ENCODE measurements at places on chromosomes 12 and 14. TPM values are rescaled to one million over a fixed set of nuclear protein-coding genes. Genes with fewer than 3 reads are reported as not detected.

SDR9C7 gene
- 7.1 TPM for total RNA-seq

SLC6A12 gene
- 0.10 TPM for total RNA-seq

PPP2R5E gene
- total RNA-seq = 19.9 TPM

COX8C gene
- not detected for total RNA-seq

IL22 gene
- not detected for total RNA-seq

WNT1 gene
- not detected for total RNA-seq

NOVA1 gene
- total RNA-seq = 11.5 TPM

GPRC5D gene
- 10.1 TPM for total RNA-seq

DNA sequence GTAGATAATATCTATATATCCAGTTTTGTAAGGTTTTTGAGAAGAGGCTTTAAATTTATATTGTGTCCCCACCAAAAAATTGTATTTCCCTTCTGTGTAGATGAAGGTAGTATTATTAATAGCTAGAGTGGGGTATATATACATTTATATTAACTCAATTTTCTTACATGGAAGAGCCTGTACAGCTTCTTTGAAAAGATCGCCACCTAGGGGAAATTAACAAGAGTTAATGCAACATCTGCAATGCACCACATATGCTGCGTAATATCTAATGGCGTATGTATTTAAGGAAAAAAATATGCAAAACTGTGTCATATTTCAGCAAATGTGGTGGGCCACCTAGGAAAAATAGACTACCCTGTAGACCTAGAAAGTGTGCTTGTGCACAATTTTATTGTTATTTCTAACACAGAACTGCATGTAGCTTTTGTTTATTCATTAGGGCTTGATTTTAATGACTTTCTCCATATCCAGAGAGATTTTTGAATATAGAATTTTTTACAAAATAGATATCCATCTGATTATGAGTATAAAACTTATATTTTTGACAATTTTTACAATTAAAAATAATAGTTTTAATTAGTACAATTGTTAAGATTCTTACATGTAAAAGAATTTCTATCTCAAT lies 14.0 kb downstream of the CCER1 start:
- DNase-seq = peak; percentile 60

- no peak for DNase-seq
These were observed 37.9 kb downstream of the PTPN21 start for GRCh38 chr14:88516861-88517357.

GRCh38 chr12:56632701-56633467 lies 2.8 kb upstream of the BAZ2A start:
- DNase-seq = no peak

- DNase-seq = no peak
These were observed 11.2 kb downstream of the DIO2 start for GRCh38 chr14:80200093-80200492.

DNA sequence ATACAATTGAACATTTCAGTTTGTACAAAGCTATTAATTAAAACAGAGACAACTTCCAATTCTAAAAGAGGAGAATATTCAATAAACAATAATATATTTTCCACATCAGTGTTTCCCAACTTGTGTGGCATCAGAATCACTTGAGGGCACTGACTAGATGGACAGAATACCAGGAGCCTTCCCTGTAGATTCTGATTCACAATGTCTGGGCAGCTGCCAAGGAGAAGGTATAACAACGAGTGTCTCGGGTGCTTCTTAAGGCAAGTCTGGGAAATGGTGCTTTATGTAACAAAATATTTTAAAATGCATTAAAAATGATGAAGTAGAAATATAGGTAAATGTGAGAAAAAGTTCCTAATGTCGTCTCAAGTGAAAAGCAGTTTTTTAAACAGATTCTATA lies 26.2 kb downstream of the GALC start:
- no peak for DNase-seq

DNA sequence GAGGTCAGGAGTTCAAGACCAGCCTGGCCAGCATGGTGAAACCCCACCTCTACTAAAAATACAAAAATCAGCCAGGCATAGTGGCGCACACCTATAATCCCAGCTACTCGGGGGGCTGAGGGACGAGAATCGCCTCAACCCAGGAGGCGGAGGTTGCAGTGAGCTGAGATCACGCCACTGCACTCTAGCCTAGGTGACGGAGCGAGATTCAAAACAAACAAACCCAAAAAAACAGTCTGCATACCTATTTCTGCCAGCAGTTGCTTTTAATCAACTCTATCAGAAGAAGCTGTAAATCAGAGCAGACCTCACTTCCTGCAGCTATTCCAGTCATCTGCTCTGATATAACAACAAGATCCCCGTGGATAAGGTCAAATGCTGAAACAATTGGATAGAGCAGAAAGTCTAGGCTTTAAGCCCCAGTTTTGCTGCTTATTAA lies 50.5 kb downstream of the LIMA1 start:
- DNase-seq = no peak

DNA sequence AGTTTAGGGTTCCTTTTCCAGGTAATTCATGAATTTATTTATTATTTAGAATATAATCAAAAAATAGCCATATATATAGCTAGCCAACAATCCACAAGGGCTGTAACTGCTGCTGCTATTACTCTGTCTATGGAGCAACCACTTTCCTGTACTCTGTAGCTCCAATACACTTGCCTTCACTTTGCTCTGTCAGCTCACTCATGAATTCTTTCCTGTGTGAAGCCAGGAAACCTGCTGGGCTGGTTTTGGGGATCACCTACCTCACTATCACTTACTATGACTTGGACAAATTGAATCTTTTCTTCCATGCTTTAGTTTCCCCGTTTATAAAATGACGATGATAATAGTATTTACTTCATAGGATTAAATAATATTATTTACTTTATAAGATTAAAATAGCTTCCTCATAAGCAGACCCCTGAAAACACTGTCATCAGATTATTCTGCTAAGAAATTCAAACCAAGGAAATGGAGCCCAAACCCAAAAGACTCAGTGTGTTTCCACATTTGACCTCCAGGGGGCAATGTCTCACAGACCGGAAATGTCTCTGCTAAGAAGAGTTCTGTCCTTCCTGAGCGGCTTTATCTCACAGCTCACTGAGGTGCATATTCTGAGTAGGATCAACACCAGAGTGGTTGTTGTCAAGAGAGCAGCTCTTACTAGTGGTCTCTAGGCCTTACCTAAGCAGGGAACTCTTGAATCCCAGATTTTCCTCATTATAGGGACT lies 457.1 kb downstream of the DAD1 start:
- no peak for DNase-seq

GRCh38 chr12:46152456-46152855 lies 116.4 kb downstream of the SLC38A1 start:
- peak; percentile 11 for DNase-seq

- DNase-seq = no peak
These were observed 73.7 kb downstream of the ESR2 start for GRCh38 chr14:64220466-64220865.

DNA sequence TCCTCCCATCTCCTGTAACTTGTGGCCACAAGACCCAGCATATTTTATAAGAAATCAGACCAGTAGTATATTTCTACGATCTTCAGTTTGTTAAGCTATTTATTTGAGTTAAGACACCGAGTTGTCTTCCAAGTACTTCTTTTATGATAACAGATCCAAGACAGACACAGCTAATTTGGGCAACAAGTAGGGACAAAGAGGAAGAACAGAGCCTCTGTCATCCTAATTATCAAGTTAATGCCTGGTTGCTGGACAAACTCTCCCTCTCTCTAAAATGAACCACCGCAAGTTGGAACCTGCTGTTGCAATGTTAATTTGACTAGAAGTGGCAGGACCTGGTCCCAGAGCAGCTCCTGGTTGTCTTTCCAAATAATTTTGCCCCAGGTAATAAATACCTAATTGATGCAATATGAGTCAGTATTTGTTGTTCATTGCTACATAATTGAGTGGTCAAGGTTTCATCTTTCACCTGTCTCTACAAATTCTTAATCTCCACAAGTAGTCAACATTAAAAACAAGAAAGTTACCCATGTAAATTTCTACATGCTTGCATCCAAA lies 323.7 kb downstream of the PAWR start:
- DNase-seq = no peak

- no peak for DNase-seq
These were observed 38.2 kb upstream of the ZNF641 start for GRCh38 chr12:48388938-48389337.

GRCh38 chr12:120854804-120855203 lies 49.4 kb downstream of the SPPL3 start:
- no peak for DNase-seq

DNA sequence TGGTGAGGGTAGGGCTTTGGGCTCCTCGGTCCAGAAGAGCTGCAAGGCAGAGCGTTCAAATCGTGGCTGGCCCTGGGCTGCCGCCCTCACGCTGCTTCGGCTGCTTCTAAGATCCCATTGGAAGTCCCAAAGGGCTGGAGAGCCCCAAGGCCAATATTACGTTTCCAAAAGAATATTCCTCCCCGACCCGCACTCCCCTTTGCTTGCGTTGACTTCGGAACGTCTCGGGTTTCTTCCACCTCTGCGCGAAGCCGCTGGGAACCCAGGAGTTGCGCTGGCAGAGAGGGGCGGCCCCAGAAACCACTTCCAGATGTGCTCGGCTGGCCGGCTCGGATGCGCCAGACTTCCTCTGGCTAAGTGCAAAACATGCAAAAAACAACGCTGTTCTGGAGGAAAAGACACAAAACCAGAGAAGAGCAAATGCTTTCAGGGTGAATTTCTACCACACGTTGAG lies at the start of gene GLT8D2:
TSS of gene GLT8D2 (minus strand) at position 285 of the 454 bp plus-strand sequence. CDS start 30,539 bp downstream, outside the sequence.
- peak; percentile 53 for DNase-seq

DNA sequence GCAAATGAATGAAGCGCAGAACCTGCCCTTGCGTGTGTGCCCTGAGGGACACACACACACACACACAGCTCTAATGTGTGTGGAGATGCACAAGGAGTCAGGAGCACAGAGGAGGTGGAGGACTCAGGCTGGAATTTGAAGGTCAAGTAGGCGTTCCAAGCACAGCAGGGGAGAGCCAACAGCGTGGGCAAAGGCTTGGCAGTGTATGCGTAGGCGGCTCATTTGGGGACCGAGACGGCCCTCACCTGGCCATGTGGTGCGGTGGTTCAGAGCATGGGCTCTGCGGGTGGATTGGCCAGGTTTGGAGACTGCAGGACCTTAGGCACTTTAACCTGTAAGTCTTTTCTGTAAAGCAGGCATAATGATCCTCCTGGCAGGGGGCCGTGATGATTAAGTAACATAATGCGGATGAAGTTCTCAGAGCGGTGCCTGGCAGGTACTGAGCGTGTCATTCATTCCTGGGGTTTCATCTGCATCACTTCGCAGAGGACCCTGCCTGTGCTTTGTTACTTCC lies 69.5 kb upstream of the SLC24A4 start:
- no peak for DNase-seq

GRCh38 chr14:39991041-39991440 lies 558.8 kb upstream of the FBXO33 start:
- DNase-seq = no peak

DNA sequence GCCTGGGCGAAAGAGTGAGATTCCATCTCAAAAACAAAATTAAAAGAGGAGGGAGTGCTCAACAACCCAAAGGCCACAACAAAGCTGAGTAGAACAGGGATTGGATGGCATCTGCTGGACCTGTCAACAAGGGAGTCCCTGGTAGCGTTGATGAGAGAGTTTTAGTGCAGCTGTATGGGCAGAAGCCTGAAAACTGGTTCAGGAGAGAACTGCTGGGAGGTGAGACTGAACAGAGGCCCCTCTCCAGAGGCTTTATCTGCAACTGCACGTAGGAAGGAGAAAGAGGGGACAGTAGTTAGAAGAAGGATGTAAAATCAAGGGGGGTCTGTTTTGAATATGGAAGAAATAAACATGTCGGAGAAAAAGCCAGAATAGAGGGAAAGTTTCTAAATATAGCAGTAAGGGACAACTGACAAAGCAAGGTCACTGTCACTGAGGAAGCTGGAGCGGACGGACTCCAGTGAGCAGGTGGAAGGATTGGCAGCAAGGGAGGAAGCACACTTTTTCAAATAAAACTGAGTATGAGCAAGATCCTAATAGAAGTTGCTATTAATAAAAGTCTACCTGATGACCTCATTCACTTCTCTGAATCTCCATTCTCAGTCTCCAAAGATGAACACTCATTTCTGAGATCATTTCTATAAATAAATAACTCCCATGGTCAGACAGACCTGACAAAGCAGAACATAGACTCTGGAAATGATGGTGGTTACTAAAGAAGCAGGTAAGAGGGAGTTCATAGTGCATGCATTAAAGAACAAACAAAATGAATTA lies 11.8 kb upstream of the ATF1 start:
- DNase-seq = no peak

GRCh38 chr12:30450872-30451271 lies 244.8 kb downstream of the IPO8 start:
- no peak for DNase-seq

DNA sequence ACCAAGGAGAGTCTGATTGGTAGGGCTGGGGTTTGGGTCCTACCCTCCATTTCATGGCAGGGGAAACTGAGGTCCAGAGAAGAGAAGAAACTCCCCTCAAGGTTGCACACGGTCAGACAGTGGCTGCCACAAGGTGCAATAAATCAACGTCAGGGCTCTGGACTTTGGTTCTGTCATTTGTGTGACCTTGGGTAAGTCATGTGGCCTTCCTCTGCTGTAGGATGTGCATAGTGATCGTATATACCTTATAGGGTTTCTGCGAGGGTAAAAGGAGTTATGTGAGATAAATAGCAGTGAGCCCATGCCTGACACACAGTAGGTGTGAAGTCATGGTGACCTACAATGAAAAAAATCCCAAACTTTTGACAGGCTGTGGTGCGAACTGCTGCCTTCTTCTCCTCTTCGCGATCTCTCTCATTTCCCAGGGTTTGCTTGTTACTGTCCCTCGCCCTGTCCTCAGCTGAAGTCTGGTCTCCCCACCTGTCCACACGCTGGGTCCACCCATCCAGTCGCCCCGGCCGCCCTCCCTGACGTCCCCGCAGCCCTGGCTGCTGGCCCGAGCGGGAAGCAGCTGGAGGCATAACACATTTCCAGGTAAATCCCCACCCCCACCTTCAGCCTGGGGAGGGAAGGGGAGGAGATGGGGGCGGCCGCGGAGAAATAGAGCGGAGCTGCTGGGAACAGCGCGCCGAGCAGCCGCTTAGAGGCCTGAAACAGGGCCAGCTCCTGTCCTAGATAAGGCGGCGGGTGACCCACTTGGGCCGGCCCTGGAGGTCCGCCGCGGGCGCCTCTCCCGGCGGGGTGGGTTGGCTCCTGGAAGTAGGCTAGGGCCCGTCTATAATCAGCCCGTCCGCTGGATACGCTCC lies 1.8 kb upstream of the FAM222A start:
- no peak for DNase-seq

DNA sequence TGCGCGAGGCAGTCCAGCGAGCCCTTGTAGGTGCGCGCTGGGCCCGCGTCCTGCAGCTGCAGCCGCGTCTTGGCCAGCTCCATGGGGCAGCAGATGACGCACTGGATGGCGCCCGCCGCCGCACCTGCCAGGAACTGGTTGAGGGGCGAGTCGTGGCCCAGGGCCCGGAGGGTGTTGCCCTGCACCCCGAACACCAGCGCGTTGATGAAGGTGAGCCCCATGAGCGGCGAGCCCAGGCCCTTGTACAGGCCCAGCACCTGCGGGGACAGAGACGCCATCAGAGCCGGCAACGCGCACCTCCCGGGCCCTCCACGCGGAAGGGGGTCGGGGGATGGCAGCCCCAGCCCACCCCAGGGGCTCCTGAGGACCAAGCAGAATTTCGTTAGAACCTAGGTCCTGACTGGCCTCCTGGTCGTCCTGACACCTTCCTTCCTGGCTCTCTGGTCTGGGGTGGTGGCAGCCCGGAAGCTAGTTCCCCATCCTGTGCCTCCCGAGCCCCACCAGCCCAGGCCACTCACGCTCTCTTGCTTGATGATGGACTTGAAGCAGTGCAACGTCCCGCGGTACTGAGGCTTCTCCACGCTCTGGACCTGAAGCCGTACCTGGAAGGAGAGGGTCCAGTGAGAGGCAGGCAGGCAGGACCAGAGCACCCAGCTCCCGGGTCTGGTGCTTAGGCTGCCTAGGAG lies 13.3 kb downstream of the SLC25A29 start:
- no peak for DNase-seq

- DNase-seq = no peak
These were observed 44.3 kb downstream of the GALNT9 start for GRCh38 chr12:132284827-132285741.
